ENCODE measurements at places on chromosomes 12 and 14.

- DNase-seq, result no peak
Measured at GRCh38 chr12:88723219-88723618, 142.9 kb upstream of the KITLG start.

GRCh38 chr12:113664224-113664681 lies 192.6 kb upstream of the LHX5 start:
- no peak for DNase-seq

- DNase-seq, result peak; percentile 85
Measured at GRCh38 chr14:75293920-75294648, 15.5 kb downstream of the FOS start.

DNA sequence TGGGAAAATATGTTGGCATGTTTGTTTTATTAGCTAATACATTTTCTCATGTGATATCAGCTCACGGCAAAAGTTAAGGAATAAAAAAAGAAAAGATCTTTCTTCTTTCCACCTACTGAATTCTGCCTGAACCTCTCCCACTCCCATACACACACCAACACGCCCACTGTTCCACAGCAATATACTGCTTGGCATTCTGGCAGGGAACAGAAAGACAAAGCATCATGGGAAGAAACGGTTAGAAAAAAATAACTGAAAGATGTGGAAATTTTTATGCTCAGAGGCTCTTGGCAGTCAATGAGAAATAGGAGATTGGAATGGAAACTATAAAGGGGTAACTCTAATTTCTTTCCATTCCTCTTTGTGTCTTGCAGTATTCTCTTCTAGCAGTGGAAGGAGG lies 268.5 kb downstream of the FOXG1 start:
- DNase-seq, result no peak

GRCh38 chr12:23906329-23906728 lies 43.1 kb downstream of the SOX5 start:
- DNase-seq, result no peak

- DNase-seq, result no peak
Measured at GRCh38 chr14:88386256-88386794, 868 bp downstream of the SPATA7 start.

- DNase-seq, result no peak
Measured at GRCh38 chr12:40444174-40444573, 219.4 kb downstream of the LRRK2 start.

- DNase-seq, result no peak
Measured at GRCh38 chr12:59020073-59020946, 100.0 kb upstream of the LRIG3 start.

DNA sequence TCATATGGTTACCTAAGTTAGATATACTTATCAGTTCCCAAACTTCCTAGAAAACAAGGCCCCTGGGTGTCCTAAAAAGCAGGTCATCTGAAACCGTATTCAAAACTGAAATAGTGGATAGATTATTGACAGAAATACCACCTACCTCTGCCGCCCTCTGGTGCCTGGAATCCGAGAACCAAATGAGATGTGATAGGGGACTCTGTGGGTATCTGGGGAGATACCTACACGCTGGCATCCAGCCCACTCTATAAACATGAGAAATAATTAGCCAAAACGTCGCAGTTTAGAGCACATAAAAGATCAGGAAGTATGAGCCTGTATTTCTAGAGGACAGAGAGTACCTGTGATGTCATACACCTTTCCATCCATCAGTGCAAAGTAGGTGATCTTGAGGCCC lies 4.4 kb downstream of the ORMDL2 start:
- DNase-seq, result no peak

- no peak for DNase-seq
Measured at GRCh38 chr12:87783467-87783866, 245.7 kb downstream of the C12orf50 start.

- DNase-seq, result no peak
Measured at GRCh38 chr14:52551696-52552062, 626 bp downstream of the TXNDC16 start.

GRCh38 chr14:59484639-59485175 lies 390 bp downstream of the JKAMP start:
- DNase-seq, result no peak

- DNase-seq, result no peak
Measured at GRCh38 chr14:76117789-76118484, 33.8 kb upstream of the GPATCH2L start.

GRCh38 chr12:4448943-4449850 lies 3.6 kb upstream of the FGF6 start:
- DNase-seq, result no peak

GRCh38 chr12:15535352-15535781 lies 213.1 kb downstream of the PTPRO start:
- no peak for DNase-seq

DNA sequence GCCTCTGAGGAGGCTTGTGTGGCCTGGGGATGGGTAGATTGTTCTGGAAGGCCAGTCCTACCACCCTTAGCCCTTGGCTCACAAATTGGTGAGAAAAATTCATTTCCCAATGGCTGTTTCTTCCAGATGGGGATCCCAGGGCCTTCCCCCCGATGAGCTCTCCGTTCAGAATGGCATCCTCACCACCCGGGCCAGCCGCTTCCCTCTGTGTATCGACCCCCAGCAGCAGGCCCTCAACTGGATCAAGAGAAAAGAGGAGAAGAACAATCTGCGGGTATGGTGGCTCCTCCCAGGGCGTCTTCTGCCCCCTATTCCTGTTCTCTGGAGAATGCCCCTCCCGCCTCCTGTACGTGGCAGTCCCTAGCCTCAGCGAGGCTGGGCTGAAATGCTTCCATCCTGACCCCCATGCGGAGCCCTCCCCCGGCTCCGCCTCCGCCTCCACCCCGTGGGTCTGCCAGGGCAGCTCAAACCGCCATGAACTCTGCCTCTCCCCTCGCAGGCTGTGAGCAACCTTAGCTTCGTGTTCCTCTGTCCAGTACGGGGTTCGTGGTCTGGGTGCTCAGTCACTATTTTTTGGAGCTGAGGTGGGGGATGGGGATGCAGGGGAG lies 57.8 kb downstream of the CCDC92 start:
- no peak for DNase-seq

DNA sequence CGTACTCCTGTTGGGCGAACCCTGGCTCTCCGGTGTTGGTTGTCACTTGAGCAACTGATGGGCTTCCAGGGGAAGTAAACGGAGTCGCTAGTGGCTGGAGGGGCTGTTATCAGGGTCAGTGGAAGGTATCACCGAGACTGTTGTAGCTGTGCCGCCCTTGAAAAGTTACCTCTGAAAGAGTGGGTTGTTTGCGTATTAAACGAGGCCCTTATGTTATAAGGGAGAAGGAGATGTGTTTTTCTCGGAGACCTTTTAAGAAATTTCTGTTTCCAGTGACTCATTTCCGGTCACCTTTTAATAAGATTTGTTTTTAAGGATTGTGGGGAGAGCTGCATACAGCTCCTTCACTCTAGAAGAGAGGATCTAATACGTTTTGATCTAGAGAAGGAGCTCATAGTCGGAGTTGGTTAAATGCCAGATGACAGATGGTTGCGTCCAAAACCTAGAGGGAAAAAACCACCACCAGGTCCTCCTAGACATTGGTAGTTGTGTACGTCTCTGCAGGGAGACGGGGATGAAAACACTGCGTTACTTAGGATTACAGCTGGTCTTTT lies 750 bp upstream of the DBX2 start:
- no peak for DNase-seq

Measured in GOT3 (cell line).